ENCODE measurements at places on chromosomes 16 and 17.

GRCh38 chr17:16267174-16267573 lies 50.2 kb downstream of the PIGL start:
- DNase-seq: no peak

DNA sequence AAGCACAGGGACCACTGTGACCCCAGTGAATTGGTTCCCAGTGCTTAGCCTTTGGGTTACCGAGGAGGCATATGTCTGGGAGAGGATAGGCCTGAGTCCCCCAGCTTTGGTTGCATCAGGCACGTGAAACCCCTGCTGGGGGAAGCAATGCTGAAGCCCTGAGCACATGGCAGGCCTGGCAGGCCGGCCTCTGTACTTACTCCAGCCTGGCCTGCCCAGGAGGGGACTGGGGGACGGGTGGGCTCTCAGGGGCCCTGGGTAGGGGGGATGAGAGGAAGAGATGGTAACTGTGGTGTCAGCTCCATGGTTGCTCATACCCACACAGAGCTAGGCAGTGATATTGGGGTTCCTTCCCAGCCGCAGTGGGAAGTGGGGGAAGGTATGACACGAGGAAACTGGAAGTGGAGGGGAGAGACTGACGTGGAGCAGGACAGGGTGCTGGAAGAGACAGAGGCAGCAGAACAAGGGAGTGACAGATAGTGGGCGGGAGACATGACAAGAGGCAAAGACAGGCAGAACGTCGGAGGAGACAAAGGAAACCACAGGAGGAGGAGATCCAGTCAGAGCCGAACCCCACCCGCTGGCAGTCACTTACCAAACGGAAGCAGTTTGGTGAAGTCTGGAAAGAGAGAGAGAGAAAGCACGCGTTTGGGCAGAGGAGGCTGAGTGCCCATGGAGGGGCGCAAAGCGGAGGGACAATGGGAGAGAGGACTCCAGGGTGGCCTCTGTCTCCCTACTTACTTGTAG lies 9.1 kb downstream of the TMEM208 start:
- peak; percentile 36 for DNase-seq

- peak; percentile 77 for DNase-seq
Measured at GRCh38 chr17:19424934-19425868, 14.2 kb downstream of the RNF112 start.

- no peak for DNase-seq
Measured at GRCh38 chr16:73023320-73023719, 24.6 kb downstream of the ZFHX3 start.

- DNase-seq: peak; percentile 54
Measured at GRCh38 chr17:69551212-69552010, 136.9 kb downstream of the MAP2K6 start.

GRCh38 chr17:28473542-28473941 lies at the start of gene SLC13A2:
TSS of gene SLC13A2 (plus strand) at chr17:28473644. CDS start at chr17:28473713, 69 bp downstream.
- no peak for DNase-seq

- DNase-seq: no peak
Measured at GRCh38 chr17:80943346-80944145, 48.1 kb upstream of the CHMP6 start.

DNA sequence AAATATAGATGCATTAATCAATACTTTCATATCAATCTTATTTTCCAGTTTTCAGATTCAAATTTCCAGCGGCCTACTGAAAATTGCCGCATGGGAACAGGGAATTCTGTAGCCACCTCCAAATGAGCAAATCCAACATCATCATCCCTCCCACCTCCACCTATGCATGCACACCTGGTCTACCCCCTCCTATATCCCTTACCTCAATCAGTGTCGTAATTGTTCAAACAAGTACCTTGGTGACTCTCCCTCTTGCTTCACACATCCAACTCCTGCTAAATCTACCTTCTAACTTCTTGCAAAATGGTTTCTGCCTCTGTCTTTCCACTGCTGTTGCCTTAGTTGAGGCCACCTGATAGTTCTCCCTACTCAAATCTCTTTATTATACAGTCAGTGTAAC lies 160.1 kb downstream of the SOX9 start:
- no peak for DNase-seq

DNA sequence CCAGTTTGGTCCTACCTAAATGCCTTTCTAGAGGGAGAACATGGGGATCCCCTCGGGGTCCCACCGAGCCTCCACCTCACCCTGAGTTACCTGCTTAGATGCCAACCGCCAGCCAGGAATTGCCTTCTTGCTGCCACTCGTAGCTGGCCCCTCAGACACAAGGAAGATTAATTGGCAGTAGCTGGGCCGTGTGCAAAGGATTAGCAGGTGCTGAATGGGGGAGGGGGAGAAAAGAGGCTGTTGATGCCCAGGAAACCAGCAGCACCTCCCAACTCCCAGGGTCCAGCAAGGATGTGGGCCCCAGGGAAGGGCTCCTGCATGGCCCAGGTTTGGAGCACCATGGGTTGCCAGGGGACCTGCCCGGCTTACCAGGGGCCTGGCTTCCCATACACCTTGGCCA lies at the start of gene CNGB1:
Gene CNGB1 (minus strand): TSS at position 159 of the 400 bp plus-strand sequence. CDS start 3,842 bp downstream, outside the sequence.
- DNase-seq: no peak

DNA sequence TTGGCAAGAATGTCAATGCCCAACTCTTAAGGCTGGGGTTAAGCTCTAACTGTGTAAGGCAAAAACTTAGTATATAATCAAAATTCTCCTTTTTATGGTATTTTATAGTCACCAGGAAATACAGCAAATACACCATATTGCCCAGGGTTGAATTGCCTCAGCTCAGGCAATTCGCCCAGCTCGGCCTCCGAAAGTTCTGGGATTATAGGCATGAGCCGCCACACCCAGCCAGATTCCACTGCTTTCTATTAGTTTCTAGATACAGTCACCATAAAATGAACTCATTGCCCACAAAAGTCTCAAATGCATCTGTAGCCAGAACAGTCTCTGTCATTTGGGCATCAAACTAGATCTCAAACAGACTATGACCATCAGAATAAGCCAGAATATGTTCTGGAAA lies 238.7 kb upstream of the TOX3 start:
- no peak for DNase-seq

GRCh38 chr16:87778476-87778829 lies 12.7 kb upstream of the KLHDC4 start:
- DNase-seq: no peak

DNA sequence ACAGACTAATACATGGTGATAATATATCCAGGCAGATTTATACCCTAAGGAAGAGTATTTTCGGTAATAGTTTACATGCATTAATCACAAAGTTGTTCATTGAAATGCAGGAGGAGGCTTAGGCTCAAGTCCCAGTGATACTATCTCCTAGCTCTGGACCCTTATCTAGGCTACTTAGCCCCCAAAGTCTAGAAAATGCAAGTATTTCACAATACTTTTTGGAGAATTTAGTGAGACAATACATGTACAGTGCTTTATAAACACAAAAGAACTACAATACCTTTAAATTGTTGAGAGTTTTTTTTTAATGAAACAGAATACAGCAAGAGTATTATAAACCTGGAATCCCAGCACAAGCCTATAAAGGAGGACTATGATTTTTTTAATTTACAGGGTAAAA lies 473.9 kb downstream of the HS3ST3B1 start:
- DNase-seq: no peak

DNA sequence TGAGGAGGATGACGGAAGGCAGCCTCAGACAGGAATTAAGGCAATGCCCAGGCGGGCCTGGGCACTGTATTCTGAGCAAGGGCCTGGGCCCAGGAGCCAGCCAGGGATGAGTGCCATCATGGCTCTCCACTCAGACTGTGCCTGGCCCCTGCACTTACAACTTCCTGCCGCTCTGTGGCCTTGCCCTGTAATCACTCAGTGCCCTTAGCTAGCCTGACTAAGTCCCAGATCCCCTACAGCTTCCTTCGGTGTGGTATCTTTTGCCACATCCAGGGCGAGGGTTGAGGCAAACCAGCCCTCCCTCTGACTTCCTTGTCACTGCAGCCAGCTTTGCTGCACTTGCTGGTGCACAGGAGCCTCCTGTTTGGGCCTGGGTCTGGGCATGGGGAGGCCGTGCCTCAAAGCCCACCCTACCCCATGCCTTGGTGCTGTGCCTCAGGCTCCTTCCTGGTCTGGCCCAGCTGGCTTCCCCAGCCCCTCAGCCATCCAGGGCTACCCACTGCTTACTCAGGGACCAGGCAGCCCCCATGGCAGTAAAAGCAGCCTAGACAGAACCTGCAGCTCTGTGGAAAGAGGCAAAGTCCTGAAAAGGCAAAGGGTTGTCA lies 9.3 kb downstream of the SLC46A1 start:
- no peak for DNase-seq

DNA sequence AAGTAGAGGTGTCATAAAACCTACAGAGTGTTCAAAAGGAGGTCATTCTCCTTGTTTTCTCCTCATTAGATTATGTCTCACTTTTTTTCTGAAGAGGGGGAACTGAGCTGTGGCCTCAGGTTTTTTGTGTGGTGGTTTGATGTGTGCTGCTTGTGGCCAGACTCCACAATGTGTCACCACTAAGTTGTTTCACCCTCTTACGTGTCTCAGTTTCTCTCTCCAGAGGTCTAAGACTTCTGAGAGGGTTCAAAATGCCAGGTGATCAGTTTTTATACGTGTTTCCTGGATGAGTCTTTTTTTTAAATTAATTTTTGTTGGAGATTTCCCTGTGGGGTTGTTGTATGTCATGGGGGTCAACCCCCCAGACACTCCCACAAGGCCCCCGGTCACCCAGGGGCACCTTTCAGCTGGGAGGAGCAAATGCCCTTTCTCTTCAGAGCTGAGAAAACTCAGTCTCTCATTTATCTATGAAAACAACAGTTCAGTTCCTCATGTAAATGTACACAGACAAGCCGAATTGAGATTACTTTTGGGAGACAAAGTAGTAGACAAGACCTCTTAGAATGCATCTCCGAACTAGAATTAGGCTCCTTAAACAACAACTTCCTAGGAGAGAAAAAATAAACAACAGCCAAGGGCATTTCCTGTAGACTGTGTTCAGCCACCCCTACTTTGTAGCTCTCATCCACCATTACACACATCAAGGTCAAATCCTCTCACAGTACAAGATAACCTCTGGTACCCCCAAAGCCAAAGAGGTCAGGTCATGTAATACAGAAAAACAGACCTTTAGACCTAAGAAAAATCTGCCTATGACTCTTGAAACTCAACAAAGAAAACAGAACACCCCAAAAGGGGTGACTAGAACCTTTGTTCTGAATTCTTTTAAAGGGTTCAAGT lies 23.9 kb upstream of the TMEM98 start:
- DNase-seq: no peak
